ENCODE measurements at places on chromosomes 7 and 10.

DNA sequence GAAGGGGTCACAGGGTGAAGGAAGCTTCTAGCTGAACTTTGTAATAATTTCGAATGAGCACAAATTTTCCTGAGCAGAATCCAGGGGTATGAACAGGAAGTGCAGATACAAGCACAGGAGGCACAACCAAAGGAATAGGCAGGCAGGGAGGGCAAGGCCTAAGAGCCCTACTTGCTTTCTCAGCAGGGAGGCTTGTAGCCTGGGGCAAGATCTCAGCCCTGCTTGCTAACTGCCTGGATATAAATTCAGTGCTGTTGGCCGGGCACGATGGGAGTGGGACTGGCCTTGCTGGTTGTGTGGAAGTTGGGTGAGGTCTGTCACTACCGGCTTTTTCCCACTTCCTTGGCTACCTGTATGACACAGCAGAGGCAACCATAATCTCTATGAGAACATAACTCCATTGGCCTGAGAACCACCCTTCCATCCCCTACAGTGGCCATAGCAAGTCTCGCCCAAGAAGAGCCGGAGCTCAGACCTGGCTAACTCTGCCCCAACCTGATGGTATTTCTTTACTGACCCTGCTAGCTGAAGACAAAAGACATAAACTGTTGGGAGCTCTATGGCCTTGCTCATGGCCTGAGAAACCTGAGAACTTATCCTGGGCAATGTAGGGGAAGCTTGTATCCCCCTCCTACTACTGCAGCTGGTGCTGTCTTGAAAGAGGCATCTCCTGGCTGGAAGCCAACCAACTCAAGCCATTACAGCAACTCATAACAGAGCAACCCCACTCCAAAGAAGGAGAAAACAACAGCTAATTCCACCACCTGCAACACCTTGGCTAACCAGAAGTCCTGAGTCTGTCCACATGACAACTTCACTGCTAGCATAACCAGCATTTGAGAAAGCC lies 27.6 kb downstream of the CLDN12 start:
- no peak for DNase-seq

GRCh38 chr10:92907280-92907679 lies 59.0 kb downstream of the EXOC6 start:
- DNase-seq: no peak

DNA sequence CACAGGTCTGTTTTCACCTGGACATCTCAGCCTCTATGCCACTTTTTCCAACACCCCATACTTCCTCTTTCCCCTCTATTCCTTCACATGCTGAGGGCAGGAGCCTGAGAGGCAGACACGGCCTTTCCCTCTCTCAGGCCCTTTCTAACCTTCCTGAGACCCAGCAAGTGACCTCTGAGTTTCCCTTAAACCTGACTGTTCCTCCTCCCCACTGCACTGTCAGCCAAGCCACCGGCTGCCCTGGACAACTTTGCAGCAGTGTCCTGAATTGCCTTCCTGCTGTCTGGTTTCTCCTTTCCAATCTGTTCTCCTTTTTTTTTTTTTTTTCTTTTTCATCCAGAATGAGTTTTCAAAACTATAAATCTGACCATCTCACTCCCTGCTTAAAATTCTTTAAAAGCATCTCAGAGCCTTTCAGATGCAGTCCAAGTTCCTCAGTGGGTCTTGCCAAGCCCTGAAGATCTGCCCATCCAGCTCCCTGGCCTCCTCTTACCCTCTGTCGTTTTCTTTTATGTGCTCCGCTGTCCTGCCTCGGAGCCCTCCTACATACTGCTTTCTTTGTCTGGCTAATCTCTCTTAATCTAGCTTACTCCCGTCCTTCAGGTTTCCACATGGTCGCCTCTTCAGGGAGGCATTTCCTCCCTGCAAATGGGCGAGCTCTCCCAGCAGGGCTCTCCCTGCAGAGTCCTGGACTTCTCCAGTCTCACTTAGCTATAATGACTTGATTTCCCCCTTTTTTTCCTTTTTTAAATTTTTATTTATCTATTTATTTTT lies 30.5 kb downstream of the SLC13A4 start:
- no peak for DNase-seq

GRCh38 chr7:35823440-35823839 lies 22.6 kb downstream of the SEPTIN7 start:
- DNase-seq: no peak

GRCh38 chr10:45000138-45000751 lies 478 bp upstream of the ZNF22 start:
- no peak for DNase-seq

DNA sequence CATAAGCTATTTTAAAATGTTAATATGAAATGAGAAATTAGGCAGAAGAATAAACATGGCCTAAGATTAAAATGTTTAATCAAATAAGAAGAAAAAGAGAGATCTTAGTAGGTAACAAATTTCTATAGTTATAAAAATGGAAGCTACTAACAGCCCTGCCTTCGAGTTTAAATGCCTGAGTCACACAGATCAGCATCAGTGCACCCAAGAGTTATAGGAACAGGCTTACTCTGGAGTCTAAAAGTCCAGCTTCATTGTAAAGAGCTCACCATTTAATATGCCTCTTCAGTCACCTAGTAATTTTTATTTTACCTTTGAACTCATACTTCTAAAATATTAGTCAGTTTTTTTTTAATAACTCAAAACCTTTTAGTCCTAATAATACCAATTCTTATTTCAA lies 52.6 kb downstream of the BRI3 start:
- no peak for DNase-seq

DNA sequence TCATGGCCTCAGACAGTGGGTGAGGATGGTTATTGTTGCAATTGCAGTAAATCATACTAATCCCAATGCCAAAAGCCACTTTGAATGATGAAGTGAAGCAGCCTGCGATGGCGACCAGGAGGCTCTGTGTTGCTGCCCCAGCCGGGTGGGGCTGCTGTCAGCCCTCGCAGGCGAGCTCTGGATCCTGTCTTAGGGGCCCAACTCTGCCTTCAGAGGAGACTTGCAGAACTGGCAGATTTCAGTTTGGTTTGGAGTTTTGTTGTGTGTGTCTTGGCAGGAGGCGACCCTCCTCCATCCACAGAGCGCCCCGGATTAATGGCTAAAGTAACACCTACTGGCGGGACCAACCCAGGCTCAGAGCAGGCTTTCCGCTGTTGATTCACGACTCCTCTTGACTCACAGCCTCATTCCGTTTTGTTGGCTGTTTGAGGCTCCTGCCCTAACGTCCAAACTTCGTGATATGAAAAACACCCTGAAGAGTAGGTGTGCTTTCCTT lies 67.9 kb upstream of the BMPER start:
- DNase-seq: no peak

DNA sequence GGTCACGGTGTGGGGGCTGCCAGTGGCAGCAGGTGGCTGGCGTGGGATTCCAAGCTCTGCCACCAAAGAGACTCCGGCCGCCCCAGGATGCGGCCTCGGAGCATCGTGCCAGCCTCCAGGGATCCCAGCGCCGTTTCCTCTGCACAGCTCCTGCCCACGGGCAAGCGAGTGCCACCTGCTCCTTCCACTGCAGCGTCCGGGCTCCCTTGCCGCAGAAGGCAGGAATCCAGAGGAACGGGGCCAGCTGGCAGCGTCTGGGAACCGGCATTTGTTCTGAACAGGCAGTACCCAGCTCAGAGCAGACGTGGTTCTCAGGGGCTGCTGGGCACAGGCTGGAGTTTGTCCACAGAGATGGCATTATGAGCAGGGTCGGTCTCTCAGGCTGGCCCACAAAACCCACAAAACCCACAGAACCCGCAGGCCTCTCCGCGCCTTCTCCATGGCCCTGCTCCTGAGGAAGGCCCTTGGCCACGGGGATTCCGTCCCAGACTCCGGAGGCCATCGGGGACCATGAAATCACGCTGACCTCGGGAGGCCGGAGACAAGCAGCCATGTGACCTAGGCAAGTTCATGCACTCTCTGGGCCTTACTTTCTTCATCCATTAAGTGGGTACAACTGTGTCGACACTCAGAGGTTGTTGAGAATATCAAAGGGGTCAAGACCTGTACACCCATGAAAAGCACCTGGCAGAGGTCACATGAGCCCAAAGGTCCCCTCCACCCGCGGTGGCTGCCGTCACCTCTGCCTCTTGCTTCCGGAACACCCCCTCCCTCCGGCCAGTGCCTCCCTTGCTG lies 72.1 kb upstream of the TNRC18 start:
- peak; percentile 57 for DNase-seq

GRCh38 chr7:45055016-45055415 lies 33.8 kb downstream of the NACAD start:
- DNase-seq: no peak

DNA sequence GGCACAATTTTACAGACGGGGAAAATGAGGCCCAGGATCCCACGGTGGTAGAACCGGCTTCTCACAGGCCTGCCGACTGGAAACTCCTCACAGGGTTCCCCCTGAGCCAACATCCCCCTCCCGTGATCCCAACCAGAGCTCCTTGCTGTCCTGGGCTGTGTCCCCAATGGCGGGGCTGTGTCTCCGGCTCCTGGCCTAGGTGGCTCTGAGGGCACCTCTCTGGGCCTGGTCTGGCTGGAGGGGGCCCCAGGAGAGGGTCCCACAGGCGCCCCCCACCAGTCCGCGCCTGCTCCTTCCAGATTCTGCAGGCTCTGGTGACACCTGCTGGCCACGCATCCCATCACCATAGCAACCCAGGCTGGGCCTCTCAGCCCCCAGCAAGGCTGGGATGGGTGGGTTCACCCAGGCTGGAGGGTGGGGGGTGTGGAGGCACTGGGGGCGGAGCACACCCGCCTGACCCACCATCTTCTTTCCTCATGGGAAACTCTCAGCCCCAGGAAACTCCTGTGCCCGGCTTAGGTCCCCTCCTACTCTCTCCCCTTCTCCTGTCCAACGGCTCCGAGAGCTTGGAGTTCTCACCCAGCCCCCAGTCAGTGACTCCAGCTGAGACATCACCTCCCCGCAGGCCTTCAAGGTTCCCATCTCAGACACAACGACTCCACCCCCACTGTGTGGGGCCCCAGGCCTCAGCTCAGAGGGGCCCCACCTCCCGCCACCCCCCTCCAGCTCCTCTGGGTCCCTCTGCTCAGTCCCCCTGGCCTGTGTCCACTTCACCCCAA lies 27.1 kb upstream of the TNRC18 start:
- no peak for DNase-seq

DNA sequence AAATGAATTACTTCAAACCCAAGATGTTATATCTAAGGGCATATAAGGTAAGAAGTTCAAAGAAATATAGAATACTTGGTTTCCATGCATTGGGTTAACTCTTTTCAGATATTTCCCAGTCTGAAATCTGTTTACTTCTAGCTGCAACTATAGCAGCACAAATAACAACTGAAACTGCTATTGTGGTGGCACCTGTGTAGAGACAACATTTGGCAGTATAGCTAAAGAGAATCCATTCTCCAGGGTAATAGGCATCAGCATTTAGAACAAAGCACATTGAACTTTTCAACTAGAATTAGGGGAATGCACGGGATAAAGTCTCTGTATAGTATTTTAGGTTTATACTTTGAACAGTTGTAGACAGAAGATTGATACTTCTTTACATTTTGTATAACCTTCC lies 19.7 kb upstream of the CALCR start:
- DNase-seq: no peak

GRCh38 chr10:49243610-49244283 lies 55.2 kb upstream of the C10orf71 start:
- DNase-seq: no peak

DNA sequence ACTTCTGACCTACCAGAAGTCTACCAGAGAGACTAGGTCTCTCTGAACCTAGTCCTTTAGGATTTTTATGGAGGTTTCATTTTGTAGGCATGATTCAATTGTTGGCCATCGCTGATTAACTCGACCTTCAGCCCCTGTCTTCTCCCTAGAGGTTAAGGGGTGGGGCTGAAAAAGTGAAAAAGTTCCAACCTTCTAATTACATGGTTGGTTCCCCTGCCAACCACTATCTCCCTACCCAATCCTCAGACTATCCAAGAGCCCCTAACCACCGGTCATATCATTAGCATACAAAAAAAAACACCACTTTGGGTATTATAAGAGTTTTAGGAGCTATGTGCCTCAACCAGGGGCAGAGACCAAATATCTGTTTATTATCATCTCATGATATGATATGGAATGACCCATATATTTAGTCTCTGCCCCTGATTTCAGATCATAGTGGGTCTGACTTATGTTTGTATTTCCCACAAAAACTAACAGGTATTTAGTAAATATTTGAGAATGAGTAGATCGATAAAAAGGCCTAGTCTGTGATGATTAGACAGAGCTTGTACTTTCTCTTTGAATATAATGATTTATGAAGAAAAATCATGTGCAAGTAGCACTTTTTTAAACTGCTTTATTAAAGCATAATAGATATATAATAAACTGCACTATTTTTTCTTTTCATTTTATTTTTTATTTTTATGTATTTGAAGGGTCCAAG lies 35.8 kb downstream of the DNAJC9 start:
- no peak for DNase-seq

Data from SW480 (cell line).